ENCODE measurements at places on chromosomes 6 and 20.
A peak's percentile ranks its signal among the peaks of the same experiment; 100 is the strongest.

- no peak for DNase-seq
Observed at GRCh38 chr6:16338577-16339264, 100.3 kb downstream of the GMPR start.

GRCh38 chr6:140366991-140367390, 992.5 kb upstream of the CITED2 start:
- no peak for DNase-seq

GRCh38 chr20:35284992-35285805, 627 bp upstream of the EIF6 start:
- DNase-seq, result no peak

GRCh38 chr6:160198606-160199211, 59.9 kb downstream of the SLC22A2 start:
- no peak for DNase-seq

DNA sequence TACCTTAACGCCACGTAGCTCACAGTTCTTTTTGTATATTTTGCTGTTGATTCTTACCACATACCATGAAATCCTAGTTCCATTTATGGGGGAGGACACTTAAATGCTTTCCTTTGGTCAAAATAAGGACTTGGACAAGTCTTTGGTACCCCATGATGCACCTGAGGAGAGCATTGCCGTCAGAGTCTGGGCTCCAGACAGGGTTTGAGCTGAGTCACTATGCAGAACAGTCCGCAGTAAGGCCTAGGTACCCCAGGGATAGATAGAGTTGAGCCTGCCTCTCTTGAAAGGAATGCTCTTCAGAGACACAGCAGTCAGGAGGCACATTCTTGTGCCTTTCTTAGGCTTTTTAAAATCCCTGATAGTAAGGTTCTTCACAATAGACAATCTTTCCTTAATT, 6.0 kb downstream of the PARD6B start:
- no peak for DNase-seq

GRCh38 chr20:51768759-51769517, 748 bp upstream of the ATP9A start:
- no peak for DNase-seq

- DNase-seq, result peak; percentile 9
Observed at GRCh38 chr6:54291738-54292137, 16.5 kb upstream of the TINAG start.

DNA sequence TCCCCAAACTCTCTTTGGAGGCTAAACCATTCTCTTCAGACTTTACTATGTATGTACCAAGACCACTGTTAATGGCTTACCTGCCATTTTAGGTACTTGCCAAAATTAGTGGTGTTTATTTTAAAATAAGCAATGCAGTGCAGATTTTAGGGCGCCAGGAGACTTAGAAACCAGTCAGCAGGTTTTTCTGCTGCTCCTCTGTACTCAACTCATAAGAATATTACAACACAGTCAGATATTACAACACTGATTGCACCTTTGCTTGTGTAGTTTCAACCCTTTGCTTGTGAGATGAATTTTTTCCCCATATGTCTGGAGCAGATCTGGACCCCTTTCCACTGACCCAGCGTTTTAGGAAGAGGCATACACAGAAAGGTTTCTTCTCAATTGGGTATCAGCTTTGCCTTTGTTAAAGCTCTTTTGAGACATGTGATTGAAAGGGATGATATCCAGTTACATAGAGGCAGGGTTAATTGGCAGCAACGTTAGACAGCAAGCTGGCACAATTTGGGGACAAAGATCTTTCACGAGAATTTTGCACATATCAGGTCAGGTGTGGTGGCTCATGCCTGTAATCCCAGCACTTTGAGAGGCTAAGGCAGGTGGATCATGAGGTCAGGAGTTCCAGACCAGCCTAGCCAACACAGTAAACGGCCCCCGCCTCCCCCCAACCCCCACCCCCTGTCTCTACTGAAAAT, 6.2 kb downstream of the TTPAL start:
- DNase-seq, result no peak

DNA sequence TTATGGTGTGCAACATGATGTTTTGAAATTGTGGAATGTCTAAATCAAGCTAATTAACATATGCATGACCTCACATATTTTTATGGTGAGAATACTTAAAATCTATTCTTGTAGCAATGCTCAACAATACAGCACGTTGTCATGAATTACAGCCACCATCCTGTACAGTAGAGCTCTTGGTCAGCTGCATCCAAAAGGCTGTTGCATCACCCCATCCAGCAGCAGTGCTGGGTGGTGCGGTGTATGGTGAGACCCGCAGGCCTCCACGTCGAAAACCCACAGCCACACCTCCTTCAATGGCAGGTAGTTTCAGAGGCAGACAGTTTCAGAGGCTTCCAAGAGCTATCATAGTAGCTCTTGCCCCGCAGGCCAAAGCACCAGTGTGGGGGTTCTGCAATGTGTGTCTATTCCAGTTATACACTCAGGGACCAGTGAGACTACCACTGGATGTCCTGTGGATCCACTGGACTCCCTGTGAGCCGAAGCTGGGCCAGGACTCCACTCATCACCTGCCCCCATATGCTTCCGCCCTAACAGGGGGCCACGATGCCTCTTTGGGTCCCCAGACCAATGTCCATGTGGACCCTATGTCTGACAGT, 23.4 kb downstream of the PACSIN1 start:
- no peak for DNase-seq

- no peak for DNase-seq
Observed at GRCh38 chr6:163175301-163175700, 239.2 kb upstream of the QKI start.

DNA sequence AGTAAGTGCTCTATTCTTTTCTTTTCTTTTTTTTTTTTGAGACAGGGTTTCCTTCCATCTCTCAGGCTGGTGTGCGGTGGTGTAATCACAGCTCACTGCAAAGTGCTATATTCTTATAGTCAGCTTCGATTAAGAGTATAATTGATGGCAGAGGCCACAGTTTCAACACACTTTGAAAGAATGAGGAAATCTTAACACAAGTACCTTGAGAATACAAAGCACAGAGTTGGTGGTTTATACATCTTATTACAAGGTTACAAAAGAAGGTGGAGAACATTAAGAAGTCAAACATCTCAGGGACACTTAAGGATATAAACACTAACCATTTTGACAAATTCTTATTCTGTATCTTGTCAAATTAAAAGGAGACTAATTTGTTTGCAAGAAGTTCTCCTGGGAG, 180.5 kb downstream of the SOD2 start:
- DNase-seq, result no peak

GRCh38 chr6:112660626-112661025, 313.5 kb downstream of the RFPL4B start:
- no peak for DNase-seq

DNA sequence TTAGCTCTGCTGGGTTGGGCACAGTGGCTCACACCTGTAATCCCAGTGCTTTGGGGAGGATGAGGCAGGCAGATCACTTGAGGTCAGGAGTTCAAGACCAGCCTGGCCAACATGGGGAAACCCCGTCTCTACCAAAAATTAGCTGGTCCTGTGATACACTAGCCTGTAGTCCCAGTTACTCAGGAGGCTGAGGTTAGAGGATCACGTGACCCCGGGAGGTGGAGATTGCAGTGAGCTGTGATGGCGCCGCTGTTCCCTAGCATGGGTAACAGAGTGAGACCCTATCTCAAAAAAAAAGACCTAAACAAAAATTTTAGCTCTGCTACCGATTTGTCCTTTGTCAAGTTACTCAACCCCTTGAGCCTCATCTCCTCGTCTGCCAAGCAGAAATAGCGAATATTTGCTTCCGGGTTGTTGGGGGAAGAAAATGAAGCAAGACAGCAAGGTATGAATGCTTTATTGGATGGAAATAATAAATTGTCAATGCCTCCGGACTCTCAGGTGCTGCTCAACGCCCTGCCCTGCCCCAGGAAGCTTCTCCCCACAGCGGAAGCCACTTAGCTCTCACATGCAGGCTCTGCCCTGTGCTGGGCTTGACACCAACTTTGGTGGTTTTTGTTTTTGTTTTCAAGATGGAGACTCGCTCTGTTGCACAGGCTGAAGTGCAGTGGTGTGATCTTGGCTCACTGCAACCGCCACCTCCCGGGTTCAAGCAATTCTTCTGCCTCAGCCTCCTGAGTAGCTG, 24.9 kb upstream of the ITCH start:
- DNase-seq, result no peak

- DNase-seq, result no peak
Observed at GRCh38 chr6:54390362-54390761, 82.1 kb downstream of the TINAG start.

DNA sequence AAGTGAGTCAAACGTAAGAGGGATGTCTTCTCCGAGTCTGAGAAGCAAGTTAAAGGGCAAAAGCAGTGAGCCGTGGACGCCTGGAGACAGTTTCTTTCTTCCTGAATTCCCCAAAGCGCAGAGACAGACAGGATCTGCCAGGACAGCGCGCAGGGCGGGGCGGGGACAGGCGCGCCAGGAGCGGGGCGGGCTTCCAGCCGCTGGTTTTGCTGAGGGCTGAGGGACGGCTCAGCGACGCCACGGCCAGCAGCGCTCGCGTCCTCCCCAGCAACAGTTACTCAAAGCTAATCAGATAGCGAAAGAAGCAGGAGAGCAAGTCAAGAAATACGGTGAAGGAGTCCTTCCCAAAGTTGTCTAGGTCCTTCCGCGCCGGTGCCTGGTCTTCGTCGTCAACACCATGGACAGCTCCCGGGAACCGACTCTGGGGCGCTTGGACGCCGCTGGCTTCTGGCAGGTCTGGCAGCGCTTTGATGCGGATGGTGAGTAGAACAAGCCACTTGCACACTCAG, at the start of gene SCGN:
Gene SCGN, plus strand, starts transcription at position 209 of the 509 bp plus-strand sequence. Its CDS starts 189 bp downstream, at position 398.
- DNase-seq, result peak; percentile 31

- DNase-seq, result no peak
Observed at GRCh38 chr20:3663031-3663701, at the start of gene GFRA4. Gene GFRA4 (minus strand): TSS chr20:3663399. CDS start chr20:3663399, 0 bp downstream.

GRCh38 chr6:39666706-39667489, 58.3 kb downstream of the KIF6 start:
- DNase-seq, result no peak

DNA sequence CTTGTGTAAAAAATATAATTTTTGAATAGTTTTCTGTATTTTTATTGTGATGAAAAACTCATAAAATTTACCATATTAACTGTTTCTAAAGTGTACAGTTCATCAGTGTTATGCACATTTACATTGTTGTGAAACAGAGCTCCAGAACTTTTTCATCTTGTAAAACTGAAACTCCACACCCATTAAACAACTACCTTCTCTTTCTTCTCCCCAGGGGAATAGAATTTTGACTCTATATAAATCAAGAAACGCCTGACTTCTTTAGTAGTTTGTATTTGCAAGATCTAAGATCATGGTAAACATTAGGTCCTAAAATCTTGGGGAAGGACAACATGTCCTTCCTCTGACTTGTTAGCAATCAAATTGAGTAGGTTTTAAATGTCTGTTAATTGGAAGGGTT, 9.1 kb downstream of the ANKRD66 start:
- no peak for DNase-seq

DNA sequence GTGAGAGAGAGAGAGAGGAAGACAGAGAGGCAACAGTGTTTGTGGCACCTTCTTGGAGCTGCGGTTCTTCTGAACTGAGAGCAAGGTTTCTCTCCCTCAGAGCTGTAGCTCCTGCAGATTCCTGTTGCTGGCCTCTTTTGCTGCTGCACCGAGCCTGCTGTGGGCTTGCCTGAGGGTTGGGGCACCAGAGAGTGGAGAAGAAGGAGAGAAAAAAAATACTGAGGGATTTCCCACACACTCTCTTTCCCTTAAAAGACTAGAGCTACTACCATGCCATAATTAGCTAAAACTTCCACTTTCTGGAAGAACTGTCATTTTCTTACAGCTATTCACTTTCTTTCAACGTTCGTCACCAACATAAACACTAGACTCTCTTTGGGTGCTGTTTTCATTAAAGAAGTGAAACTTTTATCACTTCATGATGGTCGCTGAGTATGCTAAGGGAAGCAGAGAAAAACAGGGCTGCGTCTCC, 18.2 kb upstream of the ECI2 start:
- DNase-seq, result no peak

DNA sequence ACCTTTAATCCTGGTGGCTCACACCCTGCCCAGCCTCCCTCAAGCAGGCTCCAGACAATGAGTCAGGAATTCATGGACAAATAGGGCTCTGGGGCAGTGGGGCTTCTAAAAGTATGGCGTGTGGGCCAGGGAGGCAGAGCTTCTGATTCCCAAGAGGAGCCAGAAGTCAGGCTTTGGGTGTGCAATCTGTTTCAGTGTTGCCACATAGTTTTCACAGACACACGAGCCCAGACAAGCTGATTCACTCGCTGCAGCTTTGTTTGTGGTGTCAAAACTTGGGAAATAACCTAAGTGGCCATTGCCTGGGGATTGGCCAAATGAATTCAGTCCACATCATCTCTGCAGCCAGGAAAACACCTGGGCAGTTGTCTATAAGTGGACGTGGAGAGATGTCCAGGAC, 9.2 kb downstream of the PEDS1 start:
- DNase-seq, result no peak

GRCh38 chr20:45052698-45053429, 48.1 kb downstream of the KCNS1 start:
- DNase-seq, result no peak

GRCh38 chr20:24609757-24610156, 140.3 kb downstream of the SYNDIG1 start:
- no peak for DNase-seq

- no peak for DNase-seq
Observed at GRCh38 chr20:63967330-63968135, 2.2 kb downstream of the ZNF512B start.

GRCh38 chr6:13729891-13730290, 18.3 kb upstream of the RANBP9 start:
- no peak for DNase-seq

DNA sequence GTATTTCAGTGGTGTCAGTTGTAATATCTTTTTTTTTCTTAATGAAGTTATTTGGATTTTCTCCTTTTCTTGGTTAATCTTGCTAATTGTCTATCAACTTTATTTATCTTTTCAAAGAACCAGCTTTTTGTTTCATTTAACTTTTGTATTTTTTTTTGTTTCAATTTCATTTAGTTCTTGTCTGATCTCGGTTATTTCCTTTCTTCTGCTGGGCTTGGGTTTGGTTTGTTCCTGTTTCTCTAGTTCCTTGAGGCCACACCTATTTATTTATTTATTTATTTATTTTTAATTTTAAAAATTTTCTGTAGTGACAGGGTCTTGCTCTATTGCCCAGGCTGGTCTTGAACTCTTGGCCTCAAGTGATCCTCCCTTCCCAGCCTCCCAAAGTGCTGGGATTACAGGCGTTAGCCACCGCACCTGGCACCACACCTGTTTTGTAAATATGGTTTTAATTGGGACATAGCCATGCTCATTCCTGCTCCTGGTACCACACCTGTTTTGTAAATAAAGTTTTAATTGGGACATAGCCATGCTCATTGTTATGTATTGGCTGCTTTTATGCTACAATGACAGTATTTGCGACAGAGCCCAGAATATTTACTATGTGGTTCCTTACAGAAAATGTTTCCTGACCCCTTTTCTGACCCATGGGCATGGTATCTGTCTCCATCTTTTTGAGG, 22.2 kb downstream of the KDM1B start:
- no peak for DNase-seq

- no peak for DNase-seq
Observed at GRCh38 chr6:117818449-117818848, 88.6 kb upstream of the SLC35F1 start.

- DNase-seq, result no peak
Observed at GRCh38 chr6:11033825-11034224, 10.3 kb downstream of the ELOVL2 start.

GRCh38 chr20:58099956-58100730, 128.3 kb downstream of the ANKRD60 start:
- no peak for DNase-seq

Data from GM13977 (cell line).